ENCODE measurements at places on chromosomes 2 and 18.

- DNase-seq, result no peak
Measured at GRCh38 chr2:120845277-120845676, 109.6 kb downstream of the GLI2 start.

GRCh38 chr2:46340740-46341420, 43.7 kb downstream of the EPAS1 start:
- DNase-seq, result no peak

DNA sequence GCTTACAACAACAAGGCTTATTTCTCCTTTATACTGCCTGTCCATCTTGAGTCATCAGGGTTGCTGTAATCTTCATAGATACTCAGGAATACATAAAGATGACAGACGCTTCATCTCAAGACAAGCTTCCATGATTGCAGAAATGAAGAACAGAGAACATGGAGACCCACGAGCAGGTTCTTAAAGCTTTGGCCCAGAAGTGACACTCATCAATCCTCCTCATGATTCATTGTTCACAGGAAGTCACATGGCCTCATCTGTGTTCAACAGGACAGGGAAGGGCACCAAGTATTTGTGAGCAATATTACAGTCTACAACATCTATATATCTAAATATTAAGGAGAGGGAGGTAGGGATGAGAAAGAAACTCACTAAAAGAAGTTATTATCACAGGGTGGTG, 36.5 kb upstream of the PGAP1 start:
- no peak for DNase-seq

GRCh38 chr2:168192839-168193616, 54.4 kb downstream of the STK39 start:
- DNase-seq, result peak; percentile 72

- no peak for DNase-seq
Measured at GRCh38 chr2:68320118-68320641, 431 bp upstream of the CNRIP1 start.

- no peak for DNase-seq
Measured at GRCh38 chr2:209476367-209477208, 52.7 kb downstream of the MAP2 start.

- no peak for DNase-seq
Measured at GRCh38 chr2:106575955-106576354, 88.8 kb downstream of the CD8B2 start.

- DNase-seq, result no peak
Measured at GRCh38 chr2:65299246-65299645, 71.6 kb downstream of the ACTR2 start.

DNA sequence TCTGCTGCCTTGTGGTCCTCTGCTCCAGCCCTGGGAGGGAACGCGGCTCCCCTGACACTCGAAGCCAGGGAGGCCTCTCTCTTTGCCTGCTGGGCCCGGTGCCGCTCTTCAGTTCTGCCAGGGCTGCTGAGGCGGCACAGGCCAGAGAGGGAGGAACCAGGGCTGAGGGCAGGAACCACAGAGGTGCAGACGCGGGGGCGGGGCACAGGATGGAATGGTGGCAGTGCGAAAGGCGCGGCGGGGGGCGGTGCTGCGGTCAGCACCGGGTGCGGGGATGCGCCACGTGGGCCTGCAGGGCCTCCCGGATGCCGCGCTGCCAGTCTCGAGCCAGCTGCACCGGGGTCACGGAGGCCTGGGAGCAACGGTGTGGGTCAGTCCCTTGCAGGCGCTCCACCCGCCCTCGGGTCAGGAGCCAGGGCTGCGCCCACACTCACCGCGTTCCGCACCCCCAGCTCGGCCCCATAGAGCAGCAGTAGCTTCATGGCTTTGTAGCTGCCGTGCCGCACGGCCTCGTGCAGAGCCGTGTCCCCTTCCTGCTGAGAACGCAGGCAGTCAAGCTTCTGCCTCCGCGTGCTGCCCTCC, 4.4 kb downstream of the ANKRD23 start:
- DNase-seq, result peak; percentile 86

- no peak for DNase-seq
Measured at GRCh38 chr2:70477441-70477844, 76.2 kb downstream of the TGFA start.

GRCh38 chr2:120502357-120502756, 156.4 kb downstream of the INHBB start:
- DNase-seq, result no peak

DNA sequence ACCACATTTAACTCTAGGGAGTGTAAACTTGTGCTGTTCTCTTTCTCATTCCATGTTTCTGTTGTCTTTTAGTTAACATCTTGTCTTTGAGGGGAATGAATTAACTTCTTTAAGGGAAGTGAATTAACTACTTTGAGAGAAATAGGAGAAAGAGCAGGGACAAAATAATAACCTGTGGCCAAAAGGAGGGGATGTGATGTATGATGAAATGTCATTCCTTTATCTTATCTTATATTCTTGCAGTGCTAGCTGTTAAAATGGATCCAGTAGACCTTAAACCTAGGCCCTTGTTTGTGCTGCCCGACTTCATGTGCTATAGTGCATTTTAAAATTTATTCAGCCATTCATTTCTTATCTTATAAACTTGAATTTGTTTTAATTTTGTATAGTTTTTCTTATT, 18.4 kb downstream of the ABI2 start:
- no peak for DNase-seq

- DNase-seq, result no peak
Measured at GRCh38 chr18:47247416-47248114, 3.9 kb downstream of the SKOR2 start.

DNA sequence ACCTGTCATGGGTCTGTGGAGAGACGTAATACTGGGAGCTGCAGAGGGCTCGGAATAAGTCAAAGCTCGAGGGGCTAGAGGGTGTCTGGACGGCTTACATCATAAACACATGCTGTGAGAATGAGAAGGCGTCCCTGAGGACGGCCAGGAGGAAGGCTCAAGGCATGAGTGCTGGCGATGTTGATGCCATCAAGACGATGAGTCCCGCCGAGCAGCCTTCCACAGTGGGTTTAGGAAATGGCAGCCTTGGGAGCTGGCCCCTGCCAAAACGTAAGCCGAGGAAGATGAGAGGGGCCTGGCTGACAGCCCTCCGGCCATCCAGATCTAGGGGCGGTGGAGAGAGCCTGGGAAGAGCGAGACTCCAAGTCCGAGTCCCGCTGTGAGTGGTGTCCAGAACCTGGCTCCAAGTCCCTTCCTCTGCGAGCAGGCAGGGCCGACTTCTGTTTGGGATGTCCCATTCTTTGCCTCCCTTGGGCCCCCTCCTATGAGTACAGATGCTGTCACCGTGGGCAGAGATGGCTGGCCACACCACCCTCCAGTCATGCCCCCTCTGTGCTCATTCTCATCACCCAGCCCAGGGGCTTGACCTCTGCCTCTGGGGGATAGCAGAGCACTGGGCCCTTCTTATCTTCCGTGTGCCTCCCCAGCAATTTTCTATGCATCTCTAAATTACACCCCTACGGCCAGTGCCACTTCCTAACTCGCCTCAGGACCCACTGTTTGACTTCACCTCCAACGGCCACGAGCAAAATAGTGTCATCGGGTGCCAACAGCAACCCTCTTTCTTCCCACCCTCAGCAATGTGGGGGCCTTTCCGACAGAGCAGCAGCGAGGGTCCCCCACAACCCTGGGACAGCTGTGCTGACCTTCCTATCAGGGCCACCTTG, 175.7 kb downstream of the FAM210A start:
- DNase-seq, result no peak

DNA sequence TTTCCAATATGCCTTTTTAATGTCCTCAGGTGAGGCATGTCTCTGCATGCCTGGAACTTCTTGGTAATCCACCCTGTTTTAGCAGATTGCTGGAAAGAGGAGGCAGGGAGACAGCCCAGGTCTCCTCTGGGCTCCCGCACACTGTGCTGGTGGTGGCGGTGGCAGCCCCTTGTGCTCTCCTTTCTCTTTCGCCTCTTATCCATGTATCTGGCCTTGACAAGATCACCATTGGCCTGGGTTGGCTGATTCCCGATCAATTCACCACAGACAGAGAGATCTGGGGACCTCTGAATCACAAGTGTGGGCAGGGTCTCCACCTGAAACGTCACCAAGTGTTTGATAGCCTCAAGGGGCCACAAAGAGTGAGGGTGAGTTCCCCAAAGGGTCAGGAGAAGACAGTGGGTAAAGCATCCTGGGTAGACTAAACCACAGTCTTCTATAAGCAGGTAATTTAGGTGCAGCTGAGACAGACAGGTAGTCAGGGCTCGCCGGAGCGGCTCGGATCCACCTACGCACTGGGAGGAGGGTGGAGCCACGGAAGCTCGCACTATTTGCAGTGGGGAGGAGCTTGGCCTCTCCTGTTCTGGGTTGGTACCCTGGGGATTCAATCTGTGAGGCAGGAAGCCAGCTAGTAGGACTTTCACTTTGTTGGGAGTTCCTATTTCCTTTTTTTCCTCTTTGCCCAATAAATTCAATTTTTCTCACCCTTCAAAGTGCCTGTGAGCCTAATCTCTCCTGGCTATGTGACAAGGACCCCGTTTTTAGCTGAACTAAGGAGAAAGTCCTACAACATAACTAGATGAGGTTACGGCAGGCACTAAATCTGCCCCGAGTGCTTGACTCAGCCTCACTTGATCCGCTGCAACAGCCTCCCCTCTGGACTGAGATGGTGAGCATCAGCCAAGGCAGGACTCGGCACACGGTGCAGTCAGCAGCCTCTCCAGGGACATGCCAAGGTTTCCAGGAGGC, 57.6 kb downstream of the SLC4A3 start:
- peak; percentile 2 for DNase-seq

- DNase-seq, result no peak
Measured at GRCh38 chr2:119282996-119283511, 59.4 kb downstream of the STEAP3 start.

- no peak for DNase-seq
Measured at GRCh38 chr18:8965398-8965797, 137.1 kb upstream of the NDUFV2 start.

- DNase-seq, result no peak
Measured at GRCh38 chr18:26477828-26478466, 70.4 kb downstream of the KCTD1 start.

DNA sequence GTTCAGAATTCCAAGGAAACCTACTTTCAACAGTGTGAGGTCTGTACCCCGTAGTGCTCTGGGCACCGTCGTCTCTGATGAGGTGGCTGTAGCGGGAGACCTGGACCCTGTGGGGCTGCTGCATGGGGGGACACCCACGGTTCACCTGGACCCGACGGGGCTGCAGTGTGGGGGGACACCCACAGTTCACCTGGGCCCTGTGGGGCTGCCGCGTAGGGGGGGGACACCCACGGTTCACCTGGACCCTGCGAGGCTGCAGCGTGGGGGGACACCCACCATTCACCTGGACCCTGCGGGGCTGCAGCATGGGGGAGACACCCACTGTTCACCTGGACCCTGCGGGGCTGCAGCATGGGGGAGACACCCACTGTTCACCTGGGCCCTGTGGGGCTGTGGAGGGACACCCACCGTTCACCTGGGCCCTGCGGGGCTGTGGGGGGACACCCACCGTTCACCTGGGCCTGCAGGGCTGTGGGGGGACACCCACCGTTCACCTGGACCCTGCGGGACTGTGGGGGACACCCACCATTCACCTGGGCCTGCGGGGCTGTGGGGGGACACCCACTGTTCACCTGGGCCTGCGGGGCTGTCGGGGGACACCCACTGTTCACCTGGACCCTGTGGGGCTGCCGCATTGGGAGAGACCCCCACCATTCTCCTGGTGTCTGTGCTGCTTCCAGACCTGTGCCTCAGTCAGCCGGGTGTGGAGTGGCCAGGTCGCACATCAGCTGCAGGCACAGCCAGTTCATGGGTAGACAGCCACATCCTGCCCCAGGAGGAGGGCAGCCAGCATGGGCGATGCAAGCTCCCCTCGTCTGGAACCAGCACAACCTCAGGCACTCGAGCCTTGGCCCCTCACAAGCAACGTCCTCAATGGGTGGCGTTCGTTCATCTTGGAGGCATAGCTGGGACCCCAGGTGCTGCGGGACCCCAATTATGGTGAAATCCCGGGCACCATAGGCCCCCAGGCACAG, 114.5 kb downstream of the TMEM18 start:
- no peak for DNase-seq

GRCh38 chr2:181575024-181575649, 81.8 kb downstream of the CERKL start:
- no peak for DNase-seq

DNA sequence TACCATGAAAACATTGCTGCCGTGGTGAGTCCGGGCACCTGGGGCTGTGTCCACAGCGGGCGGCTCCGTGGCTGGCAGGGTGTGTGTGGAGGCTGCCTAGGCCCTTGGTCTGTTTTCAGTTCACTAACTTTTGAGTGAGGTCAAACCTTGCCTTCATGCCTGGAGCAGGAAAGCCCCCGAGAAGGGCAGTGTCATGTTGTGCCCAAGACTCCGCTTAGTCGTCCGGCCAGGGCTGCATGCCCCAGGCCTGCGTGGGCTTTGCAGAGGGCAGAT, 24.1 kb downstream of the MAL start:
- no peak for DNase-seq

- DNase-seq, result no peak
Measured at GRCh38 chr18:3119401-3120341, 100.1 kb downstream of the MYOM1 start.

- DNase-seq, result no peak
Measured at GRCh38 chr2:8152392-8153257, 529.2 kb upstream of the ID2 start.

GRCh38 chr18:77899972-77900754, 650.5 kb downstream of the GALR1 start:
- peak; percentile 35 for DNase-seq

DNA sequence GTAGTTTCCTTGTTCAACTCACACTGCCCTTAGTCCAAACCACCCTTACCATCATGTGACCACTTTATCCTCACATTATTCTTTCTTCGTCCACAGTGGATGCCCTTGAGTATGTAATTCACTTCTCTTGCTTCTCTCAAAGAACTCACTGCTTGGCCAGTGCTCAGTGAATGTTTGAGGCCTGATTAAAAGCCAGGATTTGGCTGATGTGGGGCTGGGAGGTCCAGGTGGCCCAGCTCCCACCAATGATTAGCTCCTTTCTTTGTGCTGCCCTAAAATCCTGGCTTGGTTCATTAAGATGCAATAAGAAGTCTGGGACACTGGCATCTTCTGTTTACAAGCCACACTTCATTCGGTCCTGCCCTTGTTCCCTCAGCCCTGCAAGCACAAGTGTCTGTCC, 97.8 kb upstream of the CELF4 start:
- no peak for DNase-seq

DNA sequence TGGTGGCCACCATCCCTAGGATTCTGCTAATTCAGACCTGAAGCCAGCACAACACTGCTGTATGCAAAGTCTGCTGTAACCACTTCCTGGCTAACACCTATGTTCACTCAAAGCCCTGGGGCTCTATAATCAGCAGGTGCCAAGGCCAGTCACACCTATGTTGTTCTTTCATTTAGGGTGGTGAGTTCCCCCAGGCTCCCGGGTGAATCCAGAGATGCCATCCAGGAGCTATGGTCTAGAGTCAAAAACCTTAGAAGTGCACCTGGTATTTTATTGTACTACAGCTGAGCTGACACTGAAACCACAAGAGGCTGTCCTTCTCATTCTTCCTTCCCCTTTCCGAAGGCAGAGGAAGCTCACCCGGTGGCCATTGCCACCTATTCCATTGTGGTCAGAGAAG, 46.2 kb upstream of the CCDC141 start:
- DNase-seq, result no peak

DNA sequence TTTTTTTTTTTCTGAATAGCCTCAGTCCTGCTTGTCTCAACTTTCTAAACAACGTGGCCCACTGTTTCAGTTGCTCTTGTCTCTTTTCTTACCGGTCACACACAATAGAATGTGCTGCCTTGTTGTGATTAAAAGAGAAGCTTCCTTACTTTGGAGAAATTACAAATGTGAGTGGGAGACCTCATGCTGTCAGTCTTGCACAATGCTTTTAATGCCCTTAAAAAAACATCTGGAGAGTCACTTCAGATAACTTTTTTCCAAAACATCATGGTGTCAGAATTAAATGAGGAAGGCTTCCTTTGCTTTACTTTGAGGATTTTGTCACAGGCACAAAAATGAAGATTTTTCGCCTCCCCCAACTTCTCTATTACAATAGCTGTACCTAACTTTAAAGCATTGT, 37.7 kb downstream of the LHCGR start:
- no peak for DNase-seq

Data from central memory CD4-positive, alpha-beta T cell (primary cell).